Endothelial cell of umbilical vein (primary cell): ENCODE measurements at places on chromosomes 1 and 21. TPM values are rescaled to one million over a fixed set of nuclear protein-coding genes. Genes with fewer than 3 reads are reported as not detected.
A peak's percentile ranks its signal among the peaks of the same experiment; 100 is the strongest.

The S100A12 gene
- total RNA-seq = not detected in 2 replicates

The GPR37L1 gene
- not detected in 2 replicates for total RNA-seq

The G0S2 gene
- total RNA-seq = 1.9 TPM in 1 of 2 replicates, not detected in the other

The ATP1A4 gene
- total RNA-seq = not detected in 2 replicates

The BSND gene
- not detected in 2 replicates for total RNA-seq

The ARL8A gene
- 69.5 and 75.6 TPM in 2 replicates for total RNA-seq

The MYCL gene
- 1.4 and 2.1 TPM in 2 replicates for total RNA-seq

The GBP7 gene
- total RNA-seq = not detected in 2 replicates

The KRTAP19-2 gene
- not detected in 2 replicates for total RNA-seq

The EFNA1 gene
- total RNA-seq = 107 and 111 TPM in 2 replicates

GRCh38 chr1:42730988-42731387 lies 9.0 kb downstream of the CLDN19 start:
- no peaks in the 10 kb centered on the region for H3K27me3 ChIP-seq
- H3K36me3 ChIP-seq = no peaks in the 10 kb centered on the region
- no peak overlapping the region for H3K4me3 ChIP-seq
- H3K27ac ChIP-seq = no peak overlapping the region
- DNase-seq = no peak

DNA sequence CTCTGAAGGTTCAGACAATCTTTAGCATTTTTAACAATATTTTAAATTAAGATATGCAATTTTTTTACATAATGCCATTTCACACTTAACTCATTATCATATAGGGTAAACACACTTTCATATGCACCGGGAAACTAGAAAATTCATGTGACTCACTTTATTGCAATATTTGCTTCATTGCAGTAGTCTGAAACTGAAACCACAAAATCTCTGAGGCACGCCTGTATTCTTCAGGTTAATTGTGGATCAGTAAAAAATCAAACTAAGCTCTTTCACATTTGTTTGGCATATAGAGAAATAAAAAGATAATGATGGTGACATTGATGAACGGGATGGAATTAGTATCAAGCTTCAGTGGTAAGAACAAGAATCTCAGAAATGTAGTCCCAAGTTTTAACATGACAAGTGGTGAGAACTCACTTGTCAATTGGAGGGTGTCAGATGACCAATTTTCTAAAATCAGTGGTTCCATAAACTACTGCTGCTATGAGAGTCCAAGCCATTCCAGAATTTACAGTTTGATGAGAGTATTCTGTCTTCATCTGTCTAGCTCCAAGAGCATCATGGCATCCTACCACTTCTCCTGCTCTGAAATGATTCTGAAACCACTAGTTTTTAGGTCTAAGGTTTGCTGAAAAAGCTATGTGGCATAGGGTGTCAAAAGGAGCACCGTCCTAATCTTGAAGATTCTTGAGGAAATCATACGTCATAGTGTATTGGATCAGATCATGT lies 281.0 kb downstream of the PTPRC start:
- no peak overlapping the region for H3K4me3 ChIP-seq
- DNase-seq = no peak
- H3K36me3 ChIP-seq = peaks cover under 1% of the 10 kb centered on the region
- H3K27ac ChIP-seq = peak overlapping the region; percentile 31
- H3K4me1 ChIP-seq = peaks cover 44% of the 10 kb centered on the region

GRCh38 chr1:8382608-8383505 lies 64.9 kb downstream of the SLC45A1 start:
- no peaks in the 10 kb centered on the region for H3K27me3 ChIP-seq
- H3K4me3 ChIP-seq = no peak overlapping the region
- no peak for DNase-seq
- no peak overlapping the region for H3K27ac ChIP-seq

DNA sequence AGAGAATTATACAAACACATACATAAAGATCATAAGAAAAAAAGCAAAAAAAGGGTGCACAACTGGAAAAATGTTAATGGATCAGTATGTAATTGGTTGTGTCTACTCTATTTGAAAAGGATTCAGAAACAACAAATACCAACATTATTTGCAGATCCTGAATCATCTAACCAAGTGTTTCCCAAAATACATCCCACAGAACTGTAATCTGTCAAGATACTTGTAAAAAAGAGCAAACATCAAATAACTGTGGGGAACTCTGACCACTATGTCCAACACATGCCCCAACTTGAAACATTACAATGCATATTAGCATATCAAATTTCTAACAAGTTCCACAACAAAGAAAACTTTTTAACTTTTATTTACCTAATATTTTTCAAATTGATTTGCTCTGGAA lies 22.6 kb downstream of the ANKRD13C start:
- H3K4me1 ChIP-seq = no peaks in the 10 kb centered on the region
- H3K4me3 ChIP-seq = no peak overlapping the region
- H3K36me3 ChIP-seq = no peaks in the 10 kb centered on the region
- H3K27ac ChIP-seq = no peak overlapping the region
- no peaks in the 10 kb centered on the region for H3K27me3 ChIP-seq
- DNase-seq = no peak

GRCh38 chr21:31284797-31285397 lies 59.2 kb downstream of the TIAM1 start:
- H3K36me3 ChIP-seq = no peaks in the 10 kb centered on the region
- H3K4me3 ChIP-seq = no peak overlapping the region
- no peaks in the 10 kb centered on the region for H3K4me1 ChIP-seq
- no peak for DNase-seq
- H3K27ac ChIP-seq = no peak overlapping the region
- H3K27me3 ChIP-seq = no peaks in the 10 kb centered on the region

DNA sequence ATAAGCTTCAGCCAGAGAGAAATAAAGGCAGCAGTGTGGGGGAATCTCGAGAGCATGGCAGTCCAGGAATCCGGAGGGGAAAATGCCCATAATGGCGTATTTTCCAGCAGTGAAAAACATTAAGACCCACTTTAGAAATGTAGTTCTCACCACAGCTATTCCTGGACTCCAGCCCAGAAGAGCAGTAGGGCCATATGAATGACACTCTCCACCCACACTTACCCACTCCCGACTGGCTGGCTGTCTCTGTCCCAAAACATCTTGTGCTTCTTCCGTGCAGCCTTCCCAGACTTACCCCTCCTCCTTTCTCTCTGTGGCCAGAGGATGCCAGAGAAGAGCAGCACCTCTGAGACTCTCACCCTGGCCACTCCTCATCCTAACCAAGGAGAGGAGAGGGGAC lies 56.4 kb downstream of the TRABD2B start:
- H3K27me3 ChIP-seq = peaks cover 1% of the 10 kb centered on the region
- H3K4me1 ChIP-seq = no peaks in the 10 kb centered on the region
- no peaks in the 10 kb centered on the region for H3K36me3 ChIP-seq
- no peak overlapping the region for H3K4me3 ChIP-seq

DNA sequence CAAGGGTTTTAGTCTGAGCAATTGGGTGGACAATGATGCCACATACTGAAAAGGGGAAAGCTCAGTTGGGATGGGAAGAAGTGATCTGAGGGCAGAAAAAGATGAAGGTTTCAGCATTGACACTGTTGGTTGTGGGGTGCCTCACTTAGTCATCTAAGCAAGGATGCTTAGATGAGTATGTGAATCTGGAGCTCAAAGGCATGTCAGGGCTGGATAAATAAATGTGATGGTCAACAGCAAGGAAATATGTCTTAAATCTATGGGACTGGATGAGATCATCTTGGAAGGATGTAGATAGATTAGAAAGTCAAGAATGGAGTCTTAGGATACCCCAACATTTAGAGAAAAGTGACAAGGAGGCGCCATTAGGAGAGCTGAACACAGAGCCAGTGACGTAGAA lies 114.6 kb downstream of the ZBTB18 start:
- no peak overlapping the region for H3K27ac ChIP-seq
- no peak overlapping the region for H3K4me3 ChIP-seq
- H3K36me3 ChIP-seq = no peaks in the 10 kb centered on the region
- H3K27me3 ChIP-seq = no peaks in the 10 kb centered on the region
- no peak for DNase-seq

GRCh38 chr1:89312572-89312971 lies 39.9 kb upstream of the GBP5 start:
- H3K36me3 ChIP-seq = no peaks in the 10 kb centered on the region
- no peaks in the 10 kb centered on the region for H3K4me1 ChIP-seq
- H3K4me3 ChIP-seq = no peak overlapping the region
- no peaks in the 10 kb centered on the region for H3K27me3 ChIP-seq

GRCh38 chr1:203871114-203871880 lies 9.9 kb downstream of the SNRPE start:
- no peaks in the 10 kb centered on the region for H3K27me3 ChIP-seq
- H3K36me3 ChIP-seq = peaks cover 4% of the 10 kb centered on the region
- H3K4me3 ChIP-seq = no peak overlapping the region
- H3K4me1 ChIP-seq = peaks cover 14% of the 10 kb centered on the region

DNA sequence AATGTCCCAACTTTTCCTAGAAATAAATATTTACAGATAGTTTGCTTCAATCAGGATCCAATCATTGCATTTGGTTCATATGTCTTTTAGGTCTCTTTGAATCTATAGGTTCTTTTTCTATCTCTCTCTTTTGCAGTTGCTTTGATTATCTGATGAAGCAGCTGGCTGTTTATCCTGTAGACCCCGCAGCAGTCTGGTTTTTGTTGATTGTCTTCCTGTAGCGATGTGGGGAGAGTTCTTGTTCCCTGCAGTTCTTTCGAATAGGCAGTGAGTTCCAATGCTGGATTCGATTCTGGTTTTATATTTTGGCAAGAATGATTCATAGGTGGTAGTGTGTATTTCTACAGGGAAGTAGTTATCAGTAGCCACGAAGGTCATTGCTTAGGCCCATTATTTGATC lies 7.4 kb upstream of the MIXL1 start:
- no peaks in the 10 kb centered on the region for H3K36me3 ChIP-seq
- DNase-seq = no peak
- no peaks in the 10 kb centered on the region for H3K27me3 ChIP-seq
- no peaks in the 10 kb centered on the region for H3K4me1 ChIP-seq
- H3K27ac ChIP-seq = no peak overlapping the region

- H3K27ac ChIP-seq = no peak overlapping the region
- no peaks in the 10 kb centered on the region for H3K27me3 ChIP-seq
- H3K4me1 ChIP-seq = no peaks in the 10 kb centered on the region
- no peak for DNase-seq
- H3K36me3 ChIP-seq = no peaks in the 10 kb centered on the region
Observed at GRCh38 chr1:52907068-52907811, 14.3 kb downstream of the ECHDC2 start.

DNA sequence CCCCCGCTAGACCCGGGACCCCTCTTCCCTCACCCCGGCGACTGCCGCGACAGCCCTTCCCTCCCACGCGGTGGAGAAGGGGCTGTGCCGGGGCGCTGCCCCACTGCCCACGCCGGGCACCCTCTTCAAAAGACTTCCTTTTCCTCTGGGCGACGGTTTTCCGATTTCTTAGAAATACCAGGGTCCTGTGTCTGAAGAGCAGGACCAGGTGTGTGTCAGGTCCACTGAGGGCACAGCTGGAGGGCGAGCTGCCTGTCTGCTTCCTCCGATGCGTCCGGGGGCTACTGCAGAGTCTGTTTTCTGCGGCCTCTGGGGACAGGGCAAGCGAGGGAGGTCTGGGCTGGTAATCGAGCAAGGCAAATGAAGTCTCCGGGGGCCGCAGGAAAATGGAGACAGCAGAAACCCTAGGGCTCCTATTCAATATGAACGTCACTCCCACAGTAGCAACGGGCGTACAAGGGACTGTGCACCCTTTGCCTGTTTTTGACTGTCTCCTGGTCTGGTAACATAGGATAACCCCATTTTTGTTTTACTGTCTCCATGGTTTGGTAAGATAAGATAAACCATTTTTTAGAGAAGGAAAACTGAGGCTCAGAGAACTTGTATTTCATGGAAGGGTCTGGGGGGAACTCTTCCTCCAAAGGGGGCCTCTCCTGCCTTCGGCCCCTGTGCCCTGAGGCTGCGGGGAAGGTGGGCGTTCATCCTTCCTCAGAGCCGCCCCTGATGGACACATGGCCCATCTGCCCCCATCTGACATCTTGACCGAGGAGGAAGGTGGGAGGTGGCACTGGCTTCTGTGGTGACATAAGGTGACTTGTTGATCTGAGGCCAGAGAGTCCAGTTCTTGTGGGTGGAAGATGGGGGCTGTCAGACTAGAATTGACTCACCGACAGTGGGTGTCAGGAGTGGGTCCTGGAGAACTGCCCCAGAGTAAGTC lies 970 bp downstream of the TNFRSF1B start:
- no peaks in the 10 kb centered on the region for H3K27me3 ChIP-seq
- H3K4me3 ChIP-seq = peak overlapping the region; percentile 84
- peak overlapping the region; percentile 25 for H3K27ac ChIP-seq
- no peak for DNase-seq
- peaks cover 3% of the 10 kb centered on the region for H3K36me3 ChIP-seq
- H3K4me1 ChIP-seq = peaks cover 18% of the 10 kb centered on the region

GRCh38 chr1:174837386-174837785 lies 162.4 kb upstream of the CACYBP start:
- DNase-seq = no peak
- H3K4me1 ChIP-seq = no peaks in the 10 kb centered on the region
- H3K36me3 ChIP-seq = no peaks in the 10 kb centered on the region
- no peak overlapping the region for H3K4me3 ChIP-seq
- no peak overlapping the region for H3K27ac ChIP-seq
